ENCODE measurements at places on chromosomes 1 and 21. TPM values are rescaled to one million over a fixed set of nuclear protein-coding genes. Genes with fewer than 3 reads are reported as not detected.
A peak's percentile ranks its signal among the peaks of the same experiment; 100 is the strongest.

GRCh38 chr1:102262994-102263393, 266.3 kb upstream of the OLFM3 start:
- no peaks in the 10 kb centered on the region for H3K36me3 ChIP-seq
- H3K4me3 ChIP-seq: no peak overlapping the region
- no peaks in the 10 kb centered on the region for H3K4me1 ChIP-seq
- no peaks in the 10 kb centered on the region for H3K27me3 ChIP-seq
- no peak overlapping the region for H3K27ac ChIP-seq

GBP5 gene
- 13.8 TPM for total RNA-seq

ST6GALNAC3 gene
- total RNA-seq: 1.8 TPM

- no peak overlapping the region for H3K27ac ChIP-seq
- no peak for DNase-seq
- H3K4me3 ChIP-seq: no peak overlapping the region
- no peaks in the 10 kb centered on the region for H3K27me3 ChIP-seq
- H3K4me1 ChIP-seq: peaks cover 22% of the 10 kb centered on the region
Observed at GRCh38 chr1:27478098-27478497, 11.9 kb downstream of the WASF2 start.

GRCh38 chr1:175511496-175511895, 231.9 kb downstream of the TNR start:
- H3K36me3 ChIP-seq: no peaks in the 10 kb centered on the region
- no peak for DNase-seq

DNA sequence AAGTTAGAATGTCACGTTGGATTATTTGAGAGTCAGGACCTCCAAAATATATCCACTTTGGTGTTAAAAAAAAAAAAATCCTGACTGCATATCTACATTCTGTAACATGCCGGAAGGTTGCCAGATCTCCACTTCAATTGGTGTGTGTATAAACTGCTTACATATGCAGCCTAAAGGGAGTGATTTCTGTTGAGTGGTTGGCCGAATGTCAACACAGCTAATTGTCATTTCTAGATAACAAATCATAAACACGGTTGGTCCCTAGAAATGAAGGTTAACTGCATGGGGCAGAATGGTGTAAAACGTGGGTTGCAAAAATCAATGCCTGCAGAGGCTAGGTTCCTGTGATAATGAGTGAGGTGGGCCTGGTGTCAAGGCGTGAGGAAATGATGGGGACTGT, 15.0 kb upstream of the ROR1 start:
- H3K4me3 ChIP-seq: no peak overlapping the region
- no peaks in the 10 kb centered on the region for H3K27me3 ChIP-seq
- no peaks in the 10 kb centered on the region for H3K4me1 ChIP-seq
- no peak overlapping the region for H3K27ac ChIP-seq

DNA sequence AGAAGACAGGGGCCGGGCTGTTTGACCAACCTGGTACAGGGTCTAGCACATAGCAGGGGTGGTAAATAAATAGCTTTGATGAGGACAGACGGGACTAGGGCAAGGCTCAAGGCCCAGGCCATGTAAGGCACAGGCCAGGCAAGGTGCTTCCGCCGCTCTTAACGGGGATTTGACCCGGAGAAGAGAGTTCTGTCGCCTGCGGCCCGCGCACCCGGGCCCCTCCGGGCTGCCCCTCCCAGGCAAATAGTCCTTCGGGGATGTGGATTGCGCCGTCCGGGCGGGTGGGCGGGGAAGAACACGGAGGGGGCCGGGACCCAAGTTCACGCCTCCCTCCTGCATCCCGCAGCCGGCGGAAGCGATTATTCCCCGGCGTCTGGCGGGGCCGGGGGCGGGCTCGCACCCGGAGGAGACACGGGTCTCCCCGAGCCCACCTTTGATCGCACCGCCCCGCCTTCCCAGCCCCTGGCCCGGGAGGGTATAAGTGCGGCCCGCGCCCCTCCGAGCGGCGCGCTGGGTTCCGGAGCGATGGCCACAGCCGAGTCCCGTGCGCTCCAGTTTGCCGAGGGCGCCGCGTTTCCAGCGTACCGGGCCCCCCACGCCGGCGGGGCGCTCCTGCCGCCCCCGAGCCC, at the start of gene MIXL1:
Gene MIXL1, plus strand, starts transcription at position 508 of the 629 bp plus-strand sequence. Its CDS starts 18 bp downstream, at position 526.
- peak within 1 kb of the TSS; percentile 37 for H3K4me3 ChIP-seq
- H3K27me3 ChIP-seq: peaks cover 14% of the 10 kb centered on the region
- H3K4me1 ChIP-seq: peaks cover 5% of the 10 kb centered on the region
- DNase-seq: peak; percentile 10
- no peak within 1 kb of the TSS for H3K27ac ChIP-seq
- no peaks in the 10 kb centered on the region for H3K36me3 ChIP-seq

- no peak for DNase-seq
- H3K4me1 ChIP-seq: peaks cover 3% of the 10 kb centered on the region
- no peaks in the 10 kb centered on the region for H3K27me3 ChIP-seq
- no peak overlapping the region for H3K4me3 ChIP-seq
- no peak overlapping the region for H3K27ac ChIP-seq
Observed at GRCh38 chr1:59672851-59673572, 141.7 kb upstream of the HOOK1 start.

GRCh38 chr1:194830387-194830786, 1644.0 kb upstream of the B3GALT2 start:
- H3K4me3 ChIP-seq: no peak overlapping the region
- no peak overlapping the region for H3K27ac ChIP-seq
- H3K27me3 ChIP-seq: no peaks in the 10 kb centered on the region
- no peaks in the 10 kb centered on the region for H3K36me3 ChIP-seq
- no peak for DNase-seq
- no peaks in the 10 kb centered on the region for H3K4me1 ChIP-seq

SPRR3 gene
- total RNA-seq: 0.28 TPM

GRCh38 chr1:89850844-89851415, 30.1 kb downstream of the LRRC8D start:
- peaks cover 34% of the 10 kb centered on the region for H3K36me3 ChIP-seq
- H3K4me3 ChIP-seq: no peak overlapping the region
- H3K4me1 ChIP-seq: peaks cover 2% of the 10 kb centered on the region
- DNase-seq: no peak
- no peak overlapping the region for H3K27ac ChIP-seq

FCGR3B gene
- total RNA-seq: 2.0 TPM
